T-helper 2 cell (primary cell): ENCODE measurements at places on chromosomes 2 and 18.
A peak's percentile ranks its signal among the peaks of the same experiment; 100 is the strongest.

- DNase-seq = no peak
Observed at GRCh38 chr2:190103144-190103543, 40.6 kb upstream of the MSTN start.

DNA sequence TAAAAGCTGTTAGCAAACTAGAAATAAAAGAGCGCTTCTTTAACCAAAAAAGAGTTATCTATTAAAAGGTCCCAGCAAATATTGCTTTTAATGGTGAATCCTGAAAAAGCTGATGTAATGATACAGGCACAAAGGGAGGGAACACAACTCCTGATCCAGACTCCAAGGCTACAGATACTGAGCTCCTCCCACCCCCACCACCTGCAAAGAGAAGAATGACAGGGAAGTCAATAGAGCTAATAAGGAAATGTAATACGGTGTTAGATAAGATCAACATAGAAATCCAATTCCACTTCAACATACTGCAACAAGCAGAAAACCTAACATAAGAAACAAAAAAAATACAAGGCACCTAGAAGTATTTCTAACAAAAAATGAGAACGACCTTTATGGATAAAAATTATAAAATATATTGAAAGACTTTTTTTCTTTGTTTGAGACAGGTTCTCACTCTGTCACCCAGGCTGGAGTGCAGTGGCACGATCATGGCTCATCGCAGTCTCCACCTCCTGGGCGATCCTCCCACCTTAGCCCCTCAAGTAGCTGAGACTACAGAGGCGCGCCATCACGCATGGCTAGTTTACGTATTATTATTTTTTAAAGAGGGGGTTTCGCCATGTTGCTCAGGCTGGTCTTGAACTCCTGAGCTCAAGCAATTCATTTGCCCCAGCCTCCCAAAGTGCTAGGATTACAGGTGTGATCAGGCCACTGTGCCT lies 192.2 kb downstream of the HDAC4 start:
- DNase-seq = no peak

DNA sequence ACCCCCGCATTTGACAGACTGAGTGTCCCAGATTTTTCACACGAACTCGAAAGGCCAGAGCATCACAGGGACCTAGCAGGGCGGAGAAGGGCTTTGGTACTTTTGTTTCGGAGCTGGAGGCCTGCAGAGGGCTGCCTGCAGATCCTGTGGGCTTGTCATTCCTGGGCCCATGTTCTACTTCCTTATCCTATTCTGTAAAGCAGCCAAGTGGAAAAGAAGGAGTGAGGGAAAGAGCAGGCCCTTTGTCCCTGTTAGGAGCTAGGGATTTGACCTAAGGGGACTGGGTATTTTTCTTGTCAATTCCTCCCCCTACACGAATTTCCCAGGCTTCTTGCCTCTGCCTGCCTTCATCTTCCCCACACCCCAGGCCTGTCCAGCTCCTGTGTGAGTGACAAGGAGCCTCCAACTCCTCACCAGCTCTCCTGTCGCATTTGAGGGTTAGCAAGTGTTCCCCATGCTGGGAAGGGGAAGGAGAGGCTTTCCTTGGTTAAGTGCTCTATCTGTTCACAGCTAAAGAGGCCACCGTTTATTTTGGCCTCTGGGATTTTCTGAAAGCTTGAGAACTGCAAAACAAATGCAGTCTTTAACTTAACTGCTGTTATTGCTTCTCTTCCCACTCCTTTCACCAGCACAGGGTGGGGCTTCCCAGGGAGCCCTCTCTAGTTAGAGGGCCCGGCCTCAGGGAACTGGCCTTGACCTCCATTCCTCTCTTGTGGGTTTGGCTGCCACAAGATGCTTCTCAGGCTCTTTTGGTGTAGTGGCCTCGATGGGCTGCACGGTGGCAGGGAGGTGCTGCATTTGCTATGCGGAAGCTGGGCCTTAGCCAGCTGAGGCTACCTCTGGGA lies 61.2 kb downstream of the SGPP2 start:
- no peak for DNase-seq

DNA sequence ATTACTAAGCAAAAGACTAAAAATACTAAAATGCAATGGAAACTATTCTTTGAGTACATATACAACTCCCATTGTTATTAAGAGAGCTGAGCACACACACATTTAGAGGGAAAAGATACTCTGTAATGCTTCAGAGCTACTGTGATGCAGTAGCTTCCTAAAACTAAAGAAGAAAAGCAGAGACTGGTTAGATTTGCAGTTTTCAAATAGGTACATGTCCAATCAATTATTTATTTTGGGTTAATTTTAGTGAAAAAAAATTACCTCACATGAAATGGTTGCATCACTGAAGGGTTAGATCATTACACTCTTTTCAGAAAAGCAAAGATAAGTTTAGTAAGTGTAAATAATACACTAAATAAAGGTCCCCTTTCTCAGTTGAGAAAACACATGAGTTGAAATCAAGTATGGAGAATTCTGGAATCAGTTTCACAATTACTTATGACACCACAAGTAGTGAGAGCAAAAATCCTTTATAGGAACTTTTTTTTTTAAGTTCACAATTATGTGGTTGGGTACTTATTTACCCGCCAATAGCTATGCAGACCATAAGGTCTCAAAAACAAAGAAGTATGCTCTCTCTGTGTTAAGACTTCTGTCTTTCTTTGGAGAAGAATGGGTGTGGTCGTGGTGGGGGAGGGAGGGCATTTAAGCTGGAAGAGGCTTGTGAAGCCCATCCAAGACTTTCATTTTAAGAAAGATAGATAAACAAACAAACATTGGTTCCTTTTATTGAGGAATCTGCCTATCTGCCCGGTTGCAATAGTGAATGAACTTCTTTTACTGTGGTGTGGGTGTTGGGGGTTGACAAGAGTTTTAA lies 25.3 kb upstream of the SERTAD2 start:
- DNase-seq = no peak

DNA sequence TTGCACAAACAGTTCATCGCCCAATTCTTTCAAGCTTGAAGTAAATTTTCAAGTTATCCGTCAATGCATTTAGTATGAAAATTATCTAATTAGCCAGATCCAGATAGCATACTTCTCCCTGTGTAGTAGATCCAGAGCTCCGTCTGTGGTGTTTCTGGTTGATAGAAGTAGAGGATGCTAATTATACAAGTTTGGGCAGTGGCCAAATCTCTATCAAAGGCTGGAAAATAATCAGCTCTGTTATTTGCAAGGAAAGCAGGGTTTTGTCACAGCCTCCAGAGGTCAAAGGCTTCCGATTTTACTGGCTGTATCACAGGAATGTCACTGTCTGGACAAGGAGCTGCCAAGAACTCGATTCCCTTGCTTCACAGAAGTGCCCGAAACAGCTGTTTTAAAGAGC lies 28.6 kb downstream of the LRRC30 start:
- DNase-seq = no peak

DNA sequence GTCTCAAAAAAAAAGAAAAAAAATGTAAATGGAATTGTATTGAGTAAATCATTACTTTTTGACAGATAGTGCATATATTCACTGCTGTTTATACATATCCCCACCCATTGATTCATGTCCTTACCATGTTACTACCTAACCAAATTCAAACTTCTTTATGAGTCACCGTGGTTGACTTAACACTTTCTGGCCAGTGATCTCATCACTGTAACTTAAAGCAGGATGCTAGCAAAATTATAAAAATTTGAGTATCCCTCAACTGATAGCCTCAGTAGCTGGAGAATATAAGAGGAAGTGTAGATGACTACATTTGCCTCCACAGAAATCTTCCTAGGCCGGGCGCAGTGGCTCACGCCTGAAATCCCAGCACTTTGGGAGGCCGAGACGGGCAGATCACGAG lies 13.4 kb downstream of the CNOT9 start:
- DNase-seq = no peak

DNA sequence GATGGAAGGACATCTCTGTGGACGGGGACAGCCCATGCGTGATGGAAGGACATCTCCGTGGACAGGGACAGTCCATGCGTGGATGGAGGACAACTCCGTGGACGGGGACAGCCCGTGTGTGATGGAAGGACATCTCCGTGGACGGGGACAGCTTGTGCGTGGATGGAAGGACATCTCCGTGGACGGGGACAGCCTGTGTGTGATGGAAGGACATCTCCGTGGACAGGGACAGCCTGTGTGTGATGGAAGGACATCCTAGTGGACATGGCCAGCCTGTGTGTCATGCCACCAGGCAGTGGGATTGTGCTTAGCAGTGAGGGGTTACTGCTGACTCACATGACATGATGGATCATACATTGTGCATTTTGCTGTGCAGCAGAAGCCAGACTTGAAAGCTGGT lies 30.0 kb upstream of the NFATC1 start:
- no peak for DNase-seq

- DNase-seq = no peak
Observed at GRCh38 chr2:12316476-12316875, 400.3 kb upstream of the TRIB2 start.

DNA sequence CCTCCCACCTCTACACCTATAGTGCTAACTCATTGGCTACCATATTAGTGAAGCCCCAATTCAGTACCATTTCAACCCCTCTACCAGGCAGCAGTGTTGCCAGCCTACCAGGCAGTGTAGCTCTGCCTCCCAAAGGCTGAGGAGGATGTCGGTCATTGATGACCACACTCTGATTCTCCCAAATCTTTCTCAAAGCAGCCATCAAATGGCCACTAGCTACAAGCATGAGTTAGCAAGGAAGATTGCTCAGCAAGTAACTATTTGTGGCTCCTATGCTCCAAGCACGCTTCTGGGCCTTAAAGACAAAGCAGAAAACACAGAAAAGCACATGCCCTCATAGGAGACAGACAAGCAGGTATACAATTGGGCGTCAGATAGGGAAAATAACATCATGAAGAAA lies 42.7 kb upstream of the AFF3 start:
- no peak for DNase-seq

- DNase-seq = no peak
Observed at GRCh38 chr2:120245520-120246332, 6.9 kb upstream of the RALB start.

DNA sequence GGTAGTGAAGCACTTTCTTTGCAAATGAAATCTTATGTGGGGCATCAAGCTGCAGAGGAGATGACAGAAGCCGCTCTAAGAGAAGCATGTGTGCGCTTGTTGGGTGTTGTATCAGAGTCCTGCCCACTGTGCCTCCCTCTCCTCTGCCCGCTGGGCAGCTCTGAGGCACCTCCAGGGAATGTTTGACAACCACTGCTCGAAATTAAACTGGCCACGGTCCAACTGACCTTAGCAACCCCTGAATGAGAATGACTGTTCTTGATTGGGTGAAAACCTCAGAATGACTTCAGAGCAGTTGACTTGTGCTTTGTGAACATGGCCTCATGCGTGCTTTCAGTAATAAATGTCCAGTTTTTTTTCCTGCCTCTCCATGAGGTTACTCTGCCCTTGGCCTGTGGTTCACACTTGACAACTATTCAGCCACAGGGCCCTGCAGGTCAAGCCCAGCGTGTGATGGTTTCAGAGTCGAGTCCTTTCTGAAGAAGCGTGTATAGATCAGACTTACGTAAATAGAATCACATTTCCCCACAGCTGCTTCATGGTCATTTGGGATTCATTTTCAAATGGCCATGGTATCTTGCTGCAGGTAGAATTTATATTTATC lies 94.9 kb downstream of the SLC4A3 start:
- DNase-seq = no peak

DNA sequence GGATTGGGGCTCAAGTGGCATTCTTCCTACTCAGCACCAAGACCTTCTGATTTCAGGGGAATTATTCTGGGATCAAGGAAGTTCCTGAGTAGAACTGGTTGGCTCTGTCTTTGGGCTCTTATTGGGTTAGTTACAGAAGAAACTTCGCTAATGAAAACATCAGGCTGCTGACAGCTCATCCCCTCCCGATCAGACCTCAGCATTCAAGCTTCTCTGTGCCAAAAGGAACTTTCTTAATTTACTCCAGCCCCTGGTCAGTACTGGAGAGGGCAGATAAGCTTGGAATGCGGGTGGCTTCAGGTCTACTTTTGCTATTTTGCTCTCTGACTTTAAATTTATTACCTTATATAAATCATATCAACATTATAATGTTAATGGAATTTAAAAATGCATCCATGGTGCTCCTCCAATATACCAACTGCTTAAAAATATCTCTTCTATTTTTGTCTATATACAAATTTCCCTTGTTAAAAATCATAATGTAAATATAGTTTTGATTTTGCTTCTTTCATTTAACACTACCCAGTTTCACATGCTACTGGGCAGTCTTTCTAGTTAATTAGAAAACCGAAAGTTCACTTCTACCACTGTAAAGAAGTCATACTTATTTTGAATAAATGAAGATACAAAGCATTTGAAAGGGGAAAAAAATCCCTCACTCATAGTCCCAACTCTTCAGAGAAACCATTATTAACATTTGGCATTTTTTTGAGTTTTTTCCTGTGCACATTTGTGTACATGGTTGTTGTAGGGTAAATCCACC lies 34.4 kb downstream of the PCARE start:
- DNase-seq = no peak

GRCh38 chr2:46079985-46080560 lies 217.1 kb upstream of the EPAS1 start:
- DNase-seq = no peak

DNA sequence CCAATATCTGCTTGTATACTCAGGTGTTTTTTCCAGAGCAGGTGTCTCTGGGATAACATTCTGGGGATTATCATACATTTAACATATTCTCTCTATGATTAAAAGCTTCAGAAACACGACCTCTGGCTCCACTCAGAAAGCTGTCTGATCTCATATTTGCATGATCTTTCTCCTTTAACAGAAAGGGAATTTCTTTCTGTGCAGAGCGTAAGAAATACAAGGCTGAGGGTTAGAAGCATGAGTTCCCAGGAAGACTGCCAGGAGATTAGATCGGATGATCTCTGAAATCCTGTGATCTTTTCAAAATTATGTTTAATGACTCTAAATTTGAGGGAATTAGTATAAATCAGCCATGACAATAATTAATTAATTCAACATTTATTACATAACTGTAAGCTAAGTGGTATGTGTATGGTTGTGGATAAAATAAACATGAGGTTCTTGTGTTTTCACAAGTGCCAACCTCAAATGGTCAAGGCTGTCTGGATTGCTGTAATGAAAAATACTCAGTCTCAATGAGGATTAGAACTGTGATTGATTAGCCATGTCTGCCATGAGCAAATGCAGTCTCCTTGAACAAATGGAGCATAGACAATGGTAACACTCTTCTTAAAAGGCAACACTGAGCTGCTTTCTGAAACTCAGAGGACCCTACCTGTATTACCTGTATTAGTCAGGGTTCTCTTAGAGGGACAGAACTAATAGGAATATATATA lies 304.9 kb downstream of the STK39 start:
- DNase-seq = no peak

GRCh38 chr2:158984604-158985135 lies 16.2 kb downstream of the TANC1 start:
- DNase-seq = no peak

DNA sequence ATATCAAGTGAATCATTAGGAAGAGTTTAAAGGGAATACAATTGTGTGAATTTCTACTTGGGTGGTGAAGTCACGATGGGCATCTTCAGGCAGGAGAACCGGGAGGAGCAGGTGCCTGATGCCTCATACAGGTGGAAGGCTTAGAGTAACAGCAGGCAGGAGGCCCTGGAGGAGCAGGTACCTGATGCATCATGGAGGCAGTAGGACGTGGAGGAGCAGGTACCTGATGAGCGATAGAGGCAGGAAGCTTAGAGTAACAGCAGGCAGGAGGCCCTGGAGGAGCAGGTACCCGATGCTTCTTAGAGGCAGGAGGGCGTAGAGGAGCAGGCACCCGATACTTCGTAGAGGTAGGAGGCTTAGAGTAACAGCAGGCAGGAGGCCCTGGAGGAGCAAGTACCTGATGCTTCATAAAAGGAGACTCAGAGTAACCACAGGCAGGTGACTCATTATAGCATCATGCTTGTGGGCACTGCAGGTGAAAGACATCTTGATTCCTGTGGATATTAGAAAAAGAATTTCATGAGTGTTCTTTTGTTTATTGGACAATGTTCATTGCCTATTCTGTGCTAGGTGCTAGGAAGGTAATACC lies 133.9 kb downstream of the ATP9B start:
- peak; percentile 12 for DNase-seq
